ENCODE measurements at places on chromosomes 16 and 17.

DNA sequence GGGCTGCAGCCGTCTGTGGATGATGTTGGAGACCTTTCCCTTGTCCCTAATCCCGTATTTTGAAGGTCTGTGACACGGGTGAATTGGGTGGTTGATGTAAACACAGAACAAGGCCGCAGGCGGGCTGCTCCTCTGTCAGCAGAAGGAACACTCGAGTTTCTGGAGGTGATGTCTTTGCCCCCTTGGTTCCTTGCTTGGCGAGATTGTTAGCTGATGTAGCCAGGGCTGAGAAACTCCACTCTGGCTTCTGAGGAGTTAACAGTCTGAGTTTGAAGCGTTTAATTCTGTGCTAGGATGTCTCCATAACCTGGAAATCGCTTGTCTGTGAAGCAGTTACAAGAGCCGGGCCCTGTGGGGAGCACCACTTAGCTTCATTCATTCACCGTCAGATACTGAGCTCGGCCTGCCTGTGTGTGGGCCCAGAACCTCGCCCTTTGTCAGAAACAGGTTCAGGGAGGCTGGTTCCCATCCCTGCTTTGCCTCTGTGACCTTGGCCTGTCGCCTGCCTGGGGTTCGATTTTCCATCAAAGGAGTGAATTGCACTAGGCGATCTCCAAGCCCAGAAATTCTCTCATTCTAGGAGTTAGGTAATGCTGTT, 1.3 kb downstream of the MAPK8IP3 start:
- no peak for DNase-seq

GRCh38 chr17:79563237-79564013, 47.4 kb downstream of the RBFOX3 start:
- no peak for DNase-seq

- DNase-seq, result no peak
Observed at GRCh38 chr17:46108120-46108519, 85.1 kb downstream of the KANSL1 start.

GRCh38 chr17:1031711-1032110, 34.8 kb downstream of the TIMM22 start:
- DNase-seq, result no peak

DNA sequence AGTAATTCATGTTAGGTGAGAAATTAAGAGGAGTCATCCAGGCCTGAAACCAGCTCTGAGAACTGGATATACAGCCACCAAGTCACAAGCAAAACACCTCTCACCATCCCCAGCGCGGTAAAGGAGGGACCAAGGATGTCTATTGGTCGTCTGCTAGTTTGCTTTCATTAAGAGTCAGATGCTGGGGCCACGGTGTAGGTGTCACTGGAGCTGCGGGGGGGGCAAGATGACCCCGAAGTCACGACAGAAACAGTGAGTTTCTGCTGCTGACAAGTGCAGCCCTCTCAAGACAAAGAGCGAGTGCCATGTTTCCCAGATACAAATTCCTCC, 790 bp downstream of the NCBP3 start:
- DNase-seq, result no peak

GRCh38 chr17:550041-550398, 164.6 kb downstream of the VPS53 start:
- no peak for DNase-seq

GRCh38 chr16:67965668-67966548, 2.5 kb downstream of the SLC12A4 start:
- no peak for DNase-seq

DNA sequence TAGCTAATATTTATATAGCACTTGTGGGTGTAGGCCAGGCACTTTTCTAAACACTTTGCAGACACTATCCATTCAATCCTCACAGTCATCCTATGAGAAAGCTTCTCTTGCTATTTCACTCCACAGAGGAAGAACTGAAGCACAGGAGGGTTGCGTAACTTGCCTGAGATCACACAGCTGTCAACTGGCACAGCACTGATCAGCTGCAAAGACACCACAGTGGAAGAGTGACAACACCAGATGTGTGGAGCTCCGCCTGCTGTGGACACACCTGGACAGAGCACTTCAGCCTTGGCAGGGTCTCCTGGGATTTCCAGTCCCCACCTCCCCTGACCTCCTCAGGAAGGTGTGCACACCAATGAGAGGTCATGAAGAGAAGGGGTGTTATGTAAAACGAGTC, 13.3 kb upstream of the CNEP1R1 start:
- no peak for DNase-seq

- DNase-seq, result no peak
Observed at GRCh38 chr16:28623172-28623711, 13.4 kb upstream of the SULT1A1 start.

DNA sequence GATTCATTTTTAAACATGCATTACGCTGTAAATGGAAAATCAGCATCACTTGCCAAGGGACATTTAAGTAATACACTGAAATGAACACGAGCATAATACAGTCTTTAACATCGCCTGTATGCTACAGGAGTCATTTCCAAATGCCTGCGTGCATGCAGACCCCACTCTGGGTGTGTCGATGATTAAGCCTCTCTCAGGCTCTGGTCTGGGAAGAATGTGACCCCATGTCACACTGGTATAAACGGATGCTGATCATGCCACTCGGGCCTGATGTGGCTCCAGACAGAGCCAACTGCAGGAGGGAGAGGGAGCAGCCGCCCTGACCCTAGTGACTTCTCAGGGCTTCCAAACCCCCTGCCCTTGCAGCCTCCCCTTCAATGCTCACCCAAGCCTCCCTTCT, 10.8 kb downstream of the EMP2 start:
- no peak for DNase-seq

DNA sequence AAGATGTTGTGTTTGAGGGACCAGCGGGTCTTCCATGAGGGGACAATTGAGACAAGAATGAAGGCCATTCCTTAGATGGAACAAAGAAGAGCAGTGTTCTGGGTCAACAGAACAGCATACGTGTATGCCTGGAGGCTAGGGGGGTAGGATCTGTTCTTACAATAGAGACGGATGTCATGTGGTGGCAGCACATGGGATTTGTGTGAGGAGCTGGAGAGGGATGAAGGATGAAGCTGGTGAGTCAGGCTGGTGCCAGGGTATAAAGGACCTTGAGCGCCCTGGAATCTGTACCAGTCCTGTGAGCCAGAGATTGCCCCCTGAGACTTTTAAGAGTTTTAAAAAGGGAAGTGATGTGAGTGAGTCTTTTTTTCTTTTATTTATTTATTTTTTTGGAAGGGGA, 22.8 kb upstream of the WFDC1 start:
- DNase-seq, result no peak

DNA sequence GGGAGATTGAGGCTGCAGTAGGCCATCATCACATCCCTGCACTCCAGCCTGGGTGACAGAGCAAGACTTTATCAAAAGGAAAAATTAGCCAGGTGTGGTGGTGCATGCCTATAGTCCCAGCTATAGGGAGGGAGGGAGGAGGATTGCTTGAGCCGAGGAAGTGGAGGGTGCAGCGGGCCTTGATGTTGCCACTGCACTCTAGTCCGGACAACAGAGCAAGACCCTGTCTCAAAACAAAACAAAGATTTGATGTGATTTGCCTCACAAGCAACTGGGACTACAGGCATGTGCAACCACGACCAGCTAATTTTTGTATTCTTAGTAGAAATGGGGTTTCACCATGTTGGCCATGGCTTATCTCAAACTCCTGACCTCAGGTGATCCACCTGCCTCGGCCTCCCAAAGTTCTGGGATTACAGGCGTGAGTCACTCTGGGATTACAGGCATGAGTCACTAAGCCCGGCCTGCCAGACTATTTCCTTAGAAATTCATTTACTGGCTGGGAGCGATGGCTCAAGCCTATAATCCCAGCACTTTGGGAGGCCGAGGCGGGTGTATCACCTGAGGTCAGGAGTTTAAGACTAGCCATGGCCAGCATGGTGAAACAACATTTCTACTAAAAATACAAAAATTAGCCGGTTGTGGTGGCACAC, 11.5 kb downstream of the UBE2G1 start:
- DNase-seq, result no peak

DNA sequence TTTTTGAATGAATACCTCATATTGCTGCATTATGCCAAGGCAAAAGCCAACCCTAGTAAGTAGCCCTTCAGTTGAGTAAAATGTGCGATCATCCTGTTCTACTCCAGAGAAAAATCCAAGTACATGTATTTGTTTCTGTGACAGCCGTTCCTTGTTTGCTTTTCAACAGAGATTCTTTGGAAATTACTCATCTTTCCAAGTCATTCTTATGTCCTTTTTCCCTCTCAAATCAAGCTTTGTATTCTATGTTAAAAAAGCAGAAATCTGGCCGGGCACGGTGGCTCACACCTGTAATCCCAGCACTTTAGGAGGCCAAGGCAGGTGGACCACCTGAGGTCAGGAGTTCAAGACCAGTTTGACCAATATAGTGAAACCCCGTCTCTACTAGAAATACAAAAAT, 112.9 kb upstream of the HAS3 start:
- no peak for DNase-seq

- no peak for DNase-seq
Observed at GRCh38 chr16:28935924-28936783, 4.4 kb downstream of the CD19 start.

DNA sequence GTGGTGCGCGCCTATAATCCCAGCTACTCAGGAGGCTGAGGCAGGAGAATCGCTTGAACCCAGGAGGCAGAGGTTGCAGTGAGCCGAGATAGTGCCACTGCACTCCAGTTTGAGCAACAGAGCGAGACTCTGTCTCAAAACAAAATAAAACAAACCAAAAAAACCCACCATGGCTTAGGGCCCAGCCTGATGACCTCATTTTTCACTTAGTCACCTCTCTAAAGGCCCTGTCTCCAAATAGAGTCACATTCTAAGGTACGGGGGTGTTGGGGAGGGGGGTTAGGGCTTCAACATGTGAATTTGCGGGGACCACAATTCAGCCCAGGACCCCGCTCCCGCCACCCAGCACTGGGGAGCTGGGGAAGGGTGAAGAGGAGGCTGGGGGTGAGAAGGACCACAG, 1.4 kb upstream of the STH start:
- DNase-seq, result no peak

GRCh38 chr17:50127697-50128361, 2.1 kb downstream of the SAMD14 start:
- DNase-seq, result no peak

DNA sequence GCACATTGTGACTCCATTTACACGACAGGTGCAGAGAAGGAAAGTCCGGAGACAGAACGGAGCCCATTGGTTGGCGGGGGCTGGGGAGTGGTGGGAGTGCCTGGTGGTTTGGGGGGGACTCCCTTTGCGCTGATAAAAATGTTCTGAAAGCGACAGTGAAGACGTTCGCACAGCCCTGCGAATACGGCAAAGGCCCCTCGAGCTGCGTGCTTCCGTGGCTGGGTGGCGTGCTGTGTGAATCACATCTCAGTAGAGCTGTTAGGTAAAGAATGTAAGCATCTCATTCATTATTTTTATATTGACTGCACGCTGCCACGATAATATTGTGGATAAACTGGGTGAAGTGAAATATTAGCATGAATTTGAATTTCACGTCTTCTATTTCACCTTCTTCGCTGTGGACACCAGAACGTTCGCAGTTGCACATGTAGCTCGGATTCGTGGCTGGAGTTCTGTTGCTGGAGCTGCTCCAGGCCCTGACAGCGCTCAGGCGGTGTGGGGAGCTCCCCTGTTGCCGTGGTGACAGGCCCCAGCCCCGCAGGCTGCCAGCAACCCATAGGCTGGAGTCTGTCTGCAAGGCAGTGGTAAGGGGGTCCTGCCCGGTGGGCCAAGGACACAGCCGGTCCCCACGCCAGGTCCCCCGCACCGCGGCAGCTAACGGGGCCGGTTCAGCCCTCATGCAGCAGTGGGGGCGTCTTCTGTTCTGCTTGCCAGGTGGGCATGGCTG, 44.6 kb downstream of the SOX8 start:
- DNase-seq, result no peak

- DNase-seq, result no peak
Observed at GRCh38 chr17:18854956-18855355, 3.0 kb upstream of the PRPSAP2 start.

DNA sequence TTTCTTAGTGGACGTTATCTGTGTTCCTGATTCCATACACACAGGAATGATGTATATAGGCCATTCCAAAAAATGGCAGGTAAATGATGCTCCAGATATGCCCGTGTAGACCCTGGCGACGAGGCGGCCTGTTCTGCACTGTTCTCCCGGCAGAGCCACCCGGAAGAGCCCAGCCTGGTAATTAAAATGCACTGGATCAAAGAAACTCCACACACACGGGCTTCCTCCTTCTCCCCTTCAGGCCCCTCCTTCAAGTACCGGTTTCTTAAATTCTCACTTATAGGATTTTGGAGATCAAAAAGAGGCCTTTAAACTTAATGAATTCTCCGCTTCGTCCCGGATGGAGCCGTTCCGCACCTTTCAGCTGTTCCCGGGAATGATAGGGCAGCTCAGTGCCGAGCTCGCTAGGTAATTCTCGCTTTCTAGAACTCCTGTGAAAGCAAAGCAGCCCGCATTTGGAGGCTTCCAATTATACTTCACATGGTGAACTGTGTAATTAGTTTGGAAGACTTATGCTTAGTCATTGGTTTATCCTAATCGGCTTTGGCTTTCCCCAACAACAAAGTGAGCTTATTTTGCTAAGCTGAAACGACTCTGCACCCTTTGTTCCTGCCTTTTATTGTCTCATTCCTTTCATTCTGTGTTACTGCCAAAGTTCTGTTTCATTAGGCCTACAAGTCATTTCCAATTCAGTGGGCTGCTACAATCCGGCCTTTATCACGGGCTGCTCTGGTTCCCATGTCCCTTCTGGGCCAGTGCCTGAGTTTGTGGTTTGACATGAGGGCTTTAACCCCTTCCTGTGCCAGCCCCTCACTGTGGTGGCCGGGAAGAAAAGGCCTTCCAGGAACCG, 150.0 kb downstream of the MSI2 start:
- no peak for DNase-seq

DNA sequence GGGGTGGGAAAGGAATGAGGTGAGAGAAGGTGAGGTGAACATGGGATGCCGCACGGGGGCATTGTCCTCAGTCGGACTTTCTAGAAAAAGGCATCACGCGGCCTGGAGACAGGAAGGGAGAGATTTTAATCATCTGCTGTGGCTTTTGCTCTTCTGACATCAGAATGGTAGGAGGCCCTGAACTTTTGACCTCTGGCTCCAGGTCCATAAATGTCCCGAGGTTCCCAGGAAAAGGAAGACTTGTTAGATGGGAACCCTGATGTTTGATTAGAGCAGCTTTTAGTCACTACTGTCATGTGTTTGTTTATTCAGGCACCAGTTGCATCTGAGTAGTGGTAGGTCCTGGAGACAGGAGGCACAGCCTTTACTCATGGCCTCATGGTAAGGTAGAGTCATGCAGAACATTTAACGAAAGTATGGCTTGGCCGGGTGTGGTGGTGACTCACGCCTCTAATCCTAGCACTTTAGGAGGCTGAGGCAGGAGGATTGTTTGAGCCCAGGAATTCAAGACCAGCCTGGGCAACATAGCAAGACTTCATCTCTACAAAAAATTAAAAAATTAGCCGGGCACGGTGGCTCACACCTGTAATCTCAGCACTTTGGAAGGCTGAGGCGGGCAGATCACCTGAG, 203.1 kb downstream of the MSI2 start:
- no peak for DNase-seq

- DNase-seq, result no peak
Observed at GRCh38 chr17:56594320-56595107, 1.0 kb downstream of the NOG start.

Data from cerebellar nuclear complex (tissue), 1 donor.